ENCODE measurements at places on chromosomes 12 and 14. TPM values are rescaled to one million over a fixed set of nuclear protein-coding genes. Genes with fewer than 3 reads are reported as not detected.

The CLEC14A gene
- total RNA-seq, result not detected

GRCh38 chr14:101553393-101553792 is 7.9 kb upstream of the DIO3 start:
- no peak for DNase-seq

- DNase-seq, result no peak
Observed at GRCh38 chr12:490260-490659, 30.5 kb downstream of the B4GALNT3 start.

GRCh38 chr14:90426663-90427062 is 29.8 kb downstream of the CALM1 start:
- DNase-seq, result no peak

GRCh38 chr14:24113801-24114531 is 611 bp upstream of the DCAF11 start:
- peak; percentile 63 for DNase-seq

- no peak for DNase-seq
Observed at GRCh38 chr12:51675071-51675803, 84.2 kb downstream of the SCN8A start.

DNA sequence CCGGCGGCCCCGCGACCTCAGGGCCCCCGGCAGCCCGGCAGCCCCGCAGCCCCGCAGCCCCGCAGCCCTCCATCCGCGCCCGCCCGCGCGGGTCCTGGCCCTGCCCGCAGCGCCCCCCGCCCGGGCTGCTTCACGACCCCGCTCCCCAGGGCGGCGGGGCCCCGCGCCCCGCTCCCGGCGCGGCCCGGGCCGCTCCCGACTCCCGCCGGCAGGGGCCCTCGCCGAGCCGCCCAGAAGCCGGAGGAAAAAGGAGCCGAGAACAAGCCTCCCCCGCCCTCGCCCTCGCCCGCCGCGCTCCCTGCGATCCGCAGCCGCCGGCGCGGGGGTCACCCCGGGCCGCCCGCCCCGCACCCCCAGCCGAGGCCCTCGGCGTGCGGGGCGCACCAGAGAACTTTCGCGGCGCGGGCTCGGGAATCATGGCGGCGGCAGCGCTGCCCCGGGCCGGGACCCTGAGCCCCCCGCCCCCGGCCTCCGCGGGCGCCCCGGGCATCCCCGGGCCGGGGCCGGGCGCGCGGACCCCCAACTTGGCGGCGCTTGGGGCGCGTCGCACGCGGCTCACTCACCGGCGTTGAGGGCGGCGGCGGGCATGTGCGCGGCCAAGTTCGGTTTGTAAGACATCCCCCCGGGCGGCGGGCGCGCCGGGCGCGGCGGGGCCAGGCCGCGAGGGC is 521 bp downstream of the CDK2AP1 start:
- peak; percentile 61 for DNase-seq

GRCh38 chr14:100155049-100155621 is 4.3 kb downstream of the DEGS2 start:
- peak; percentile 34 for DNase-seq

The PRPH gene
- 0.70 TPM for total RNA-seq

DNA sequence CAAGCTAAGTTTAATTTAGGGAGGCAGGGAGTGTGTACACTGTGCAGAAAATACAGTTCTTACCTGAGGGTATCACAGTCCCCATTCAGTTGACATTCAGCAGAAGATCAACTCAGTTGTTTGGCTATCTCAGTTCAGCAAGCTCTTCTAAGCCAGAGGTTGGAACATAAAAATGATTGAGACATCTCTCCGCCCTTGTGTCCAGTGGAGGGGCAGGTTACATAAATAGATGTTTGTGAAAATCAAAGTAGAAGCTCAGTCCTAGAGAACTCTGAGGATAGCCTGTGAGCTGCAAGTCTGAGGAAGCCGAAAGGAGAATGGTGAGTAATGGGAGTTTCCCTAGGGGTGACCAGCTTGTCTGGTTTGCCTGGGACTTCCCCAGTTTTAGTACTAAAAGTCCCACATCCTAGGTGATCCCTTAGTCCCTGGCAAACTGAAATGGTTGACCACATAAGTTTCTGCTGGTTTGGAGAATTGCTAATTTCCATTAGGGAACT is 251.4 kb upstream of the ATP2B1 start:
- DNase-seq, result no peak

- no peak for DNase-seq
Observed at GRCh38 chr12:13127444-13127843, 24.0 kb upstream of the GSG1 start.

The KRT83 gene
- total RNA-seq, result not detected

The NAV3 gene
- 4.7 TPM for total RNA-seq

DNA sequence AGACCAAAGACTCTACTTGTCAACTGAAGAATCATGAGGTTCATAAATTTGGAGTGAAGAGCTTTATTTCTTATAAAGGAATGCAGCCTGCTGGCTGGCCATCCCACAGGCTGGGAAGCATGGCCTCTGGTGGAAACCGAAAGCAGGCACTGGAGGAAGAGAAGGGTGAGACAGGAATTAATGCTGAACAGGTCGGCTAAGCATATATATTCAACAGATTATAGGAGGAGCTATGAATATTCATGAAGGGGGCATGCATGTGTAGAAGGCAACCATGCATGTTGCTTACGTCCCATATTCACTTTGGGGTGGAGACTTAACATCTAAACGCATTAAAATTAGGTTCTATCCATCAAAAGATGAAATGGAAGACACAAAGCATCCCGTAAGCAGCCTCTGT is 20.6 kb upstream of the RGS6 start:
- no peak for DNase-seq

DNA sequence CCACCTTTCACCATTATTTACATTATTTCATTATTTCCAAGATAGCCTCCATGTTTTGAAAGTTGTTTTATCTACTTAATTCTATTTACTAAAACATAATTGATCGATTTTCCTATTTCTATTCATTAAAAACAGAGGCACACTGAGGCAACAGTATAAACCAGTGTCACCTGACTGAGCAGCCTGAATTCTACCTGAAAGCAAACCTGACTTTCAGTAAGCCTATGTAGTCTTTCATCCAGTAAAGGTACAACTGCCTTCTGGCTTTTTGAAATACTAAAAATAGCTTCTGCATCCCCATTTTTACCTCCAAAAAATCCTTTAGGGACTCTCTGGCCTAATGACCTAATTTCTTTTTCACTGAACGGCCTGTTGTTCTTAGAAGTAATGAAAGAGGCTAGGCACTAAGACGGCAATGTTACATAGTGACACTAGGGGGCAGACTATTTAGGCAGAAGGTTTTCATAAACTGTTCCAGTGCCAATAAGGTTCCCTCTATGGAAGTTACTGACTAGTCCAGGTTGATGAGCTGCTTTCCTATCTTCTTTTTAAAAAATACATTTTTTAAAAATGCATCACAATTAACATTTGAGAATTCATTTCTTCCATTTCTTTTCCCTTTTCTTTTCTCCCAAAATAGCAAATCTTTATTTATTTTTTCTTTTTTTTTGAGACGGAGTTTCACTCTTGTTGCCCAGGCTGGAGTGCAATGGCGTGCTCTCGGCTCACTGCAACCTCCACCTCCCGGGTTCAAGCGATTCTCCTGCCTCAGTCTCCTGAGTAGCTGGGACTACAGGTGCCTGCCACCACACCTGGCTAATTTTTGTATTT is 17.5 kb downstream of the ANAPC5 start:
- no peak for DNase-seq

The SLC24A4 gene
- 0.26 TPM for total RNA-seq

- no peak for DNase-seq
Observed at GRCh38 chr12:44193281-44193680, 357.4 kb downstream of the TMEM117 start.

DNA sequence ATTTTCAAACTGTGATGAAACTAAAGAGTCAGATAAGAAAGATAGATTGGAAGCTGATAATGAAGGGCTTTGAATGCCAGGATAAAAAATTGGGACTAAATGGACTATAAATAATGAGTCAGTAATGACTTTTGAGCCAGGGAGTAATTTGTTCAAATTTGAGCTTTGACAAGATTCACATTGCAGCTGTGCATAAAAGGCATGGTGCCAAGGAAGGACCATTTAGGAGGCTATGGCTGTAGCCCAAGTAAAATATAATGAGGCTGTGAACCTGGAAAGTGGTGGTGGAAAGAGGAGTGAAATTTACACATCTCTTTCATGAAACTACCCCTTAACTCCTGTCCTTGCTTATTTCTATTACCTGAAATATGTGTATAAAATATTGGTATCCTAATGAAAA is 218.5 kb downstream of the SLC6A15 start:
- no peak for DNase-seq

GRCh38 chr12:93116632-93117031 is 187.5 kb upstream of the EEA1 start:
- no peak for DNase-seq

GRCh38 chr12:76947304-76947703 is 68.5 kb upstream of the CSRP2 start:
- DNase-seq, result no peak

DNA sequence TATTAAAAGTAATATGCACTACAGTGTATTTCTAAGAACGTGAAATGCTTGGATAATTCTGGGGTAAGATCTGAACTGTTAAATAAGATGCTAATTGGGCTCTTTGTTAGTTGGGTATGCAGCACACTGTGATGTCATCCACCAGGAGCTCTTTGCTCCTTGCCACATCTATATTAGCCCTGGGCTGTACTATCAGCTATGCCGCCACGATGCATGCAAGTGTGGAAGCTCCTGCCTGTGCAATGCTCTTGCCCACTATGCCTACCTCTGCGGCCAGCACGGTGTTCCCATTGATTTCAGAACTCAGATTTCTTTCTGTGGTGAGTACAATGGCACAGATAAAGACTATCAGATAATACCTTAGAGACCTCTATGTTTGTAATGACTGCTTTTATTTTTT is 165.6 kb downstream of the OTOGL start:
- no peak for DNase-seq

DNA sequence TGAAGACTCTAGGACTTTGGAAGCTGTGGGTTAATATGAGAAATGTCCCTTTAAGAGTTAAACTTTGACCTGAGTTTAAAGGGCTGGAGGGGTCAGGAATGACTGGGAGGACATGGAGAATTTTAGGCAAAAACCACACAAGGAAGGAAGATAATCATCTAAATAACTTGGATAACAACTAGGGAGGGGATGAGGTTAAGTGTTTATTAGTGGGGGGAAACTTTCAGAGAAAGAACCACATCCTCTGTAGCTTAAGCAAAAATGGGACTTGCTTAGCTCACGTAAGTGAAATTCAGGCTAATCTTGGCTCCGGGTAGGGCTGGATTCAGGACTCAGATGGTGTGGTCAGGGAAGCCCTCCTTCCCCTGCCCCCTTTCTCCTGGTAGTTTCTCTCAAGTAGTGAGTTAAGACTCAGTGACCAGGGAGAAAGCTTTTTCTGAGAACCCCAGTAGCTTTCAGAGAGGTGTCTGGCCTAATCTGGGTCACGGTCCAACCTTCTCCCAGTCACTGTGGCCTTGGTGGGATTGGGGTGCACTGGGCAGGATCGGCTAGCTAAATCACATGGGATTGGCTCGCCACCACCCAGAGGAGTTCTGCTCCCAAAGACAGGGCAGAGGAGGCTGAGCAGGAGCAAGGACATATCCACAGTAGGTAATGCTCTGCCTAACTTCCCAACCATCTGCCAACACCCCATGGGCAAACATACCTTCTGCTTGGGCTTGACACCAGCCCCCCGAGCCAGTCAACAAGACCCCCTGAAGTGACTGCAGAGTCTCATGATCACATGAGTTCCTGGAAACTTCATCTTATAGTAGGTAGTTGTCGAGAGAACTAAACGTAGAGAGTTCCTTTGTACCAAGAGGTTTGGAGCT is 52.8 kb downstream of the ARF6 start:
- no peak for DNase-seq

DNA sequence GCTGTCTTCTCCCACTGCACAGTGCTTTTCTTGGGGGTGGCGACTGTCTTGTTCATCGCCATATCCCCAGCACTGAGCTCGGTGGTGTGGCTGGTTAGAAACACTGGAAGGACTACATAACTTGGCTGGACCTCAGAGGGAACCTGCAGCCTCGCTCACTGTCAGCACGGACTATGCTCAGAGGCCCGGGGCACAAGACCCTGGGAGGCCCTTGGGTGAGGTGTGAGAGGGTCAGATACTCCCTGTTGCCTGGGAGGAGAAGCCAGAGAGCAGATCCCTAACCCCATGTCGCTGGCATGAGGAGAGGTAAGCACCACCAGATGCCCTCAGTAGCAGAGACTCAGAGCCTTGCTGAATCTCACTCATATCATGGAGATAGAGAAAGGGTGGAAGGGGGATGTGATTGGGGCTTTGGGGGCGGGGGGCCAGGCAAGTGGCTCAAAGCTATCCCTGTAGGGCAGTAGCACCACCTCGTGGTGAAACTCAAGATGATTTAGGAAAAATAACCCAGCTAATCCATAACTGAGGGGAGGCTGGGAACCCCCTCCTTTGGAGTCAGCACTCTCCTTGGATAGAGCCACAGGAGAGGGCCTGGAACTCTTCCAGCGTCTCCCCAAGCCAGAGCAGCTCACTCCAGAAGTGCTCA is 18.7 kb upstream of the HDAC7 start:
- DNase-seq, result peak; percentile 45

The CAPZA3 gene
- total RNA-seq, result not detected

The RPGRIP1 gene
- not detected for total RNA-seq

The FAM181A gene
- 13.4 TPM for total RNA-seq

GRCh38 chr14:99632410-99633035 is 12.4 kb upstream of the HHIPL1 start:
- DNase-seq, result no peak

The ACOT6 gene
- total RNA-seq, result not detected

DNA sequence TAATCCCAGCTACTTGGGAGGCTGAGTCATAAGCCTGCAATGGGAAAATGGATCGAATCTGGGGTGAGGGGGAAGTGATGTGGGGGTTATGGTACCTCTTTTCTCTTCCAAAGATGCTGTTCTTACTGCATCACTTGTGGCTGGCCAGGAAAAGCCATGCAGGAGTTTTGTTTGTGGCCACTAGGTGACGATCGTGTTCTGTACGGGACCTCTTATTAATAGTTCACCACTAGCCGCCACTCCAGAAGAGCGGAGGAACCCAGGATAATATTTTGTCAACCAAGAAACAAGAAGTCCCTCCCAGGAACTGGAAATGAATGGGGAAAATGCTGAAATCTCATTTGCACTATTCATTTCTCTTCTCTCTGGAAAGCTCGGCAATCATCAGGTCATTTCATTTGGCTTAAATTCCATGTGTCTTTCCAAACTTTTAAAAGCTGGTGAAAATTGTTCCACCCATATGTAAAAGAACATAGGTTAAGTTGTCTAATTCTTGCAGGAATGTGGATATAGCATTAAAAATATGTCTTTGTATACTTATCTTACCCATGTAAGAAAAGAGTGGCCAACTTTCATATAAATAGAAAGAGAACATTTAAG is 8.9 kb downstream of the GPR65 start:
- DNase-seq, result peak; percentile 63

DNA sequence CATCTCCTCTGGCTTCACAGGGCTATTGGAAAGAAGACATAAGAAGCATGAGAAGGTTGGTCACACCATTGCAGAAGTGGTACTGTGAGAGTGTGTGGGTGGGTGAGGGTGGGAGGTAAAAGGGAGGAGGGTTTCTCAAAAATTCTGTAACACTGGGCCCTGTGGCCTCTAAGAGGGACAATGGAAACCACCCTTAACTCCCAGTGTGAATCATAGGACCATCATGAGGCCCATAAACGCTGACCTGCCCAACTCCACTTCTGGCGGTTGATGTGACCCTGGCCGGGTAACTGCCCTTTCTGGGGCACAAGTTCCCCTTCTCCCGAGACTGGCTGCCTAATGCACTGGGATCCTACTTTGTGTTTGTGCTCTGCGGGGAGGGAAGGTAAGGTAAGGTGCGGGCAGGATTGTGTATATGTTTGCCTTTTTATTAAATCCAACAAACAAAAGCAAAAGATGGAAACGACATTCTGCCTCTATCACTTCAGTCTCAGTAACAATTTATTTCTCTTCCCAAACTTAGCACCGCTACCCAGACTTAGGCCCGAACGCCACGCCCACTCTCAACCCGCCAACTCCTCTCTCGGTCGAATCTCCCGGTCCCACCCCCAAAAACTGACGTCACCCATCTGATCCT is 551 bp downstream of the METTL1 start:
- peak; percentile 75 for DNase-seq

The IL26 gene
- total RNA-seq, result not detected

All from neural crest cell (in vitro differentiated cells).